ENCODE measurements at places on chromosomes 4 and X.

GRCh38 chrX:49172280-49172780 is 632 bp downstream of the PLP2 start:
- peak; percentile 76 for DNase-seq
- no peaks in the 10 kb centered on the region for H3K27me3 ChIP-seq
- H3K4me3 ChIP-seq: peak overlapping the region; percentile 85
- H3K36me3 ChIP-seq: peaks cover 29% of the 10 kb centered on the region
- H3K4me1 ChIP-seq: peaks cover 49% of the 10 kb centered on the region
- H3K27ac ChIP-seq: peak overlapping the region; percentile 90

- no peak for DNase-seq
- no peaks in the 10 kb centered on the region for H3K27me3 ChIP-seq
- H3K4me1 ChIP-seq: peaks cover 9% of the 10 kb centered on the region
- peaks cover 51% of the 10 kb centered on the region for H3K36me3 ChIP-seq
These were observed 20.2 kb downstream of the PPA2 start for GRCh38 chr4:105453550-105454205.

GRCh38 chr4:183507925-183508696 is 3.3 kb downstream of the ING2 start:
- no peaks in the 10 kb centered on the region for H3K27me3 ChIP-seq
- no peak for DNase-seq
- peaks cover 18% of the 10 kb centered on the region for H3K36me3 ChIP-seq
- H3K4me1 ChIP-seq: peaks cover 38% of the 10 kb centered on the region

GRCh38 chr4:56434599-56435139 is 746 bp downstream of the PPAT start:
- DNase-seq: peak; percentile 43
- H3K4me1 ChIP-seq: peaks cover 43% of the 10 kb centered on the region
- H3K4me3 ChIP-seq: peak overlapping the region; percentile 86
- peaks cover 9% of the 10 kb centered on the region for H3K36me3 ChIP-seq

DNA sequence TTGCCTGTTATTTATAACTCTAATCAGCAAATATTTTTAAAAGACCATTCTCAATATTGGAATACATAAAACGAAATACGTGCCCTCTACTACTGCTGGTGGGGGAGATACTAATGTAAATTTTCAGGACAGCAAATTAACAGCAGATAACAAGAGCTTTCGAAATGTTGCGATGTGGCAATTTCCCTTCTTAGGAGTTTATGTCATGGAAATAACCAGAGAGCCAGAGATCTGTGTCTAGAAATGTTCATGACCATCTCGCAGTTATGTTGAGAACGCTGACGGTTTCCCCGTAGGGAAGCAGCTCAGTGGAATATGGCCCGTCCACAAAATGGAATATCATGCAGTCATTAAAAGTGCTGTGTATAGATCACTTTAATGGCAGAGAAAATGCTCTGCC is 238.4 kb upstream of the PSAPL1 start:
- H3K4me1 ChIP-seq: no peaks in the 10 kb centered on the region
- no peak for DNase-seq
- no peaks in the 10 kb centered on the region for H3K36me3 ChIP-seq

DNA sequence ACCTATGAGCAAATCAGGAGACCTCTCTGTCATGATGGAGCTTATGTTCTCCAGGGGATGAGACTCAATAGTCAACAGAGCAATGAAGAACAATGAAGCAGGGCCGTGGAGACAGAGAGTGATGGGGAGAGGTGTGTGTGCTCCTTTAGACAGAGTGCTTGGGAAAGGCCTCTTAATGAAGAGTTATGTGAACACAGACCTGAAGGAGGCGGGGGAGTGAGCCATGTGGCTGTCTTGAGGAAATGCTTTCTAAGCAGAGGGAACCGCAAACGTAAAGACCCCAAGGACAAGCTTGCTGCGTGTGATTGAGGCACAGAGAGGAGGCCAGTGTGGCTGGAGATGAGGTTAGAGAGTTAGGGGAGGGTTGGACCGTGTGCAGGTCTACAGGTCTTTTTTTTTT is 53.1 kb downstream of the CHRNA9 start:
- no peaks in the 10 kb centered on the region for H3K36me3 ChIP-seq
- H3K27ac ChIP-seq: no peak overlapping the region
- H3K4me3 ChIP-seq: no peak overlapping the region
- peaks cover 4% of the 10 kb centered on the region for H3K4me1 ChIP-seq

DNA sequence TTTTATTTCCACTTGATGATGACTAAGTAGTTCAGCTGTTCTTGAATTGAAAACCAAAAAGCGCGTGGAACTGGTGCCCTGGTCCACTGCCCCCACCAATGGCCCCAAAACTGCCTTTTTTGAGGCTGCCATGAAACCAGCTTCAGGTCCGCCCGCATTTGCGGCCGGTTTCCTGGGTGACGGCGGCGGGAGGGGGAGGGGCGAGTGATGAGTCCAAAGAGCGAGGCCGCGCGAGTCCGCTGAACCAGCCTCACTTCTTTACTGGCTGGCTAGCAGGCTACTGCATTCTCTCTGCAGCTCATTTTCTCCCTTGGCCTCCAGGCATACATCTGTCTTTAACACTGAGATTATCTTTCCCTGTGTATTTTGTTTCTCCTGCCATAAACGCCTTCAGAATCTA is 72.9 kb upstream of the FABP2 start:
- no peak overlapping the region for H3K27ac ChIP-seq
- H3K27me3 ChIP-seq: no peaks in the 10 kb centered on the region
- H3K36me3 ChIP-seq: no peaks in the 10 kb centered on the region
- no peaks in the 10 kb centered on the region for H3K4me1 ChIP-seq

DNA sequence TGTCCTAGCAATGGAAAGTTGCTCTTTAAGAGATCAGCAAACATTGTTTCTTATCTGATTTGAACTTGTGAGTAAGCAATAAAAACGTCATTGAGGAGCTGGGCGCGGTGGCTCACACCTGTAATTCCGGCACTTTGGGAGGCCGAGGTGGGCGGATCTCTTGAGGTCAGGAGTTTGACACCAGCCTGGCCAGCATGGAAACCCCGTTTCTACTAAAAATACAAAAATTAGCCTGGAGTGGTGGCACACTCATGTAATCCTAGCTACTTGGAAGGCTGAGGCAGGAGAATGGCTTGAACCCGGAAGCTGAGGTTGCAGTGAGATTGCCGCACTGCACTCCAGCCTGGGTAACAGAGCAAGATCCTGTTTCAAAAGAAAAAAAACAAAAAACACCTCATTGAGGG is 11.2 kb upstream of the PLAC8 start:
- H3K27ac ChIP-seq: peak overlapping the region; percentile 92
- DNase-seq: peak; percentile 44
- H3K27me3 ChIP-seq: peaks cover 9% of the 10 kb centered on the region
- peaks cover 29% of the 10 kb centered on the region for H3K4me1 ChIP-seq

- no peak for DNase-seq
- H3K4me3 ChIP-seq: no peak overlapping the region
- H3K27ac ChIP-seq: no peak overlapping the region
- H3K27me3 ChIP-seq: peaks cover 3% of the 10 kb centered on the region
These were observed 221.5 kb upstream of the SFRP2 start for GRCh38 chr4:154010371-154010770.

- DNase-seq: no peak
- H3K4me1 ChIP-seq: peaks cover 8% of the 10 kb centered on the region
- H3K27me3 ChIP-seq: no peaks in the 10 kb centered on the region
- no peak overlapping the region for H3K4me3 ChIP-seq
- H3K36me3 ChIP-seq: no peaks in the 10 kb centered on the region
These were observed 3.0 kb downstream of the PLXNB3 start for GRCh38 chrX:153766871-153767673.

DNA sequence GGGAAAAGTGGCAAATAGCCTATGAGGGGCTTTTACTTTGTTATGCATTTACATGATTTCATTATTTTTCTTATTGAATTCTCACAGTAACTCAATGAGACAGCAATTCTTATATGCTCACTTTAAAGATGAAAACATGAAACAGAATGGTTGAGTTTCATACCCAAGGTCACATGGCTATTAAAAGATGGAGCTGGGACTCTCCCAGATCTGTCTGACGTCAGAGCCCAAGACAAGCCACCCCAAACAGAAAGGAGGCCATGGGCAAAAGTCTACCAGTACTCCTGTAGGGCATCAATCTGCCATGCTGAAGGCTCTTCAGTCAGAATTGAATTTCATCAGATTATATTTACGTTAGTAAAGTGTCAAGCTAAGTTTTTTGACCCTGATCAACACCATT is 13.2 kb downstream of the HSD17B11 start:
- no peaks in the 10 kb centered on the region for H3K27me3 ChIP-seq
- DNase-seq: no peak
- no peaks in the 10 kb centered on the region for H3K4me1 ChIP-seq
- H3K27ac ChIP-seq: no peak overlapping the region

GRCh38 chr4:13470379-13470778 is 13.8 kb downstream of the RAB28 start:
- H3K4me3 ChIP-seq: no peak overlapping the region

- DNase-seq: no peak
- no peaks in the 10 kb centered on the region for H3K36me3 ChIP-seq
- H3K27me3 ChIP-seq: no peaks in the 10 kb centered on the region
These were observed 44.3 kb upstream of the FAM9A start for GRCh38 chrX:8845469-8845868.

DNA sequence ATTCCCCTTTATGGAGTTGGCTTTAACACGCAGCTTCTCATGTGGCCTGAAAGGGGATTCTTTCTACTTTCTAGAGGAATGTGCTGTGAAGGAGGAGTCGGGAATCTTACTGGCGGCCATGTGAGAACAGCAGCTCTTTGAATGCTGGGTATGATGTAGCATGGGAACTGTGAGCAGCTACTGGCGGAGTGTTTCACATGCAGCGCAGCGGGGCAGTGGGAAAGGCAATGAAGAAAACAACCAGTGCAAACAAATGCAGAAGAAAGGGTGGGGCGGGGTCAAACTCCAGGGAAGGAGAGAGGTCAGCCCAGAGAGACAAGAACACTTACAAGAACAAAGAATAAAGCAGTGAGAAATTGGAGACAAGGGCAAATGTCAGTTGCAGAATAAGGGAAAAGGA is 363.8 kb upstream of the FTHL17 start:
- no peak overlapping the region for H3K4me3 ChIP-seq
- peaks cover 1% of the 10 kb centered on the region for H3K27me3 ChIP-seq
- H3K27ac ChIP-seq: no peak overlapping the region
- no peaks in the 10 kb centered on the region for H3K36me3 ChIP-seq
- DNase-seq: no peak

- no peaks in the 10 kb centered on the region for H3K27me3 ChIP-seq
- no peak overlapping the region for H3K27ac ChIP-seq
- H3K4me3 ChIP-seq: no peak overlapping the region
These were observed 126.7 kb upstream of the EDNRA start for GRCh38 chr4:147354237-147354636.

DNA sequence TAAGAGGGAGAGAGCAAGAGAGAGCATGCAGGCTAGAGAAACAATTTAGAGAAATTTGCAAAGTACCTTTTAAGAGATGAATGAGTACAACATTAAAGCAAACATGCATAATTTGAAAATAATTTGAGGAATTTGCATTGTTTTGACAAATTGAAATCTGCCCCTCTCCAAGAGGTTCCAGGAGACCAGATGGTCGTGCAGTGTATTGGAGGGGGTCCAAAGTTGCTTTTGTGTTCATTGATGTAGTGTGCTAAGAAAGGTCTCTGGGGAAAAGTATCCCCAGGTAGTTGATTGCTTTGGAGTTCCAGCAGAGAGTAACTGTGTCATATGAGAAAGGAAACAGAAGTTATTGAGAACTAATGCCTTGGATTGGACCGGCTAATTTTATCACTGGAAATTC is 635.0 kb upstream of the TENM3 start:
- no peaks in the 10 kb centered on the region for H3K4me1 ChIP-seq
- H3K27me3 ChIP-seq: no peaks in the 10 kb centered on the region
- DNase-seq: no peak
- no peaks in the 10 kb centered on the region for H3K36me3 ChIP-seq
- no peak overlapping the region for H3K4me3 ChIP-seq
- no peak overlapping the region for H3K27ac ChIP-seq

GRCh38 chr4:2788101-2788500 is 4.8 kb upstream of the SH3BP2 start:
- peaks cover 6% of the 10 kb centered on the region for H3K27me3 ChIP-seq
- H3K4me3 ChIP-seq: no peak overlapping the region
- H3K27ac ChIP-seq: peak overlapping the region; percentile 85
- DNase-seq: no peak

DNA sequence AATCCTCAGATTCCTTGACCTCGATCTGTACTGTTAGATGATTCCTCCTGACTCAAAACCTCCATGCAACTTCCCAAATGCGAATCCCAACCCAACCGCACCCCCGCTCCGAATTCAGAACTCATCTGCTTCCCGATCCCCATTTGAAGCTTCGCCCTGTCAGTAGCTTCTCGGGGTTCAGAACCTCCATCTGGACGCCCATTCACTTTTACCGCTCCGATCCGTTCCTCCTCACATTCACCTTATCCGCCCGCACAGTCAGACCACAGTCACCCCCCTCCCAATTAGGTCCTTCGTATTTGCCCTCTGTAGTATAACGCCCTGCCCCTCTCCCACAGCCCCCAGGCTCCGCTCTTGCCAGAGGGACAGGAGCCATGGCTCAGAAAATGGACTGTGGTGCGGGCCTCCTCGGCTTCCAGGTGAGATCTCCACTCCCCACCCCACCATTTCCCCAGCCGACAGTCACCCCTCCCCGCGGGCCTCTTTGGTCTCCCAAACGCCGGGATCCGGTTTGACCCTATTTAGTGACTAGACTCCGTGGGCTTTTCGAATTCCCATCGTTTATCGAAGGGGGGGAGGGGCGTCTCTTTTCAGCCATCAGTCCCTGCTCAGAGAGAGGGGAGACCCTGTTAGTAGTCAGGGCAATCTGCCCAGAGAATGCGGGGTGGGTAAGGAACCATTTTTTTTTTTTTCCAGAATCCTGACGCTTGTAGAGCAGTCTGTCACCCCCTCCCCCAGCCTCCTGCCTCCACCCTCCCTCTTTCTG is 691 bp downstream of the MAGED1 start:
- H3K36me3 ChIP-seq: peaks cover 7% of the 10 kb centered on the region
- DNase-seq: peak; percentile 6
- peak overlapping the region; percentile 89 for H3K27ac ChIP-seq
- H3K4me1 ChIP-seq: peaks cover 22% of the 10 kb centered on the region

- H3K27ac ChIP-seq: no peak overlapping the region
- DNase-seq: no peak
- H3K36me3 ChIP-seq: no peaks in the 10 kb centered on the region
- H3K4me3 ChIP-seq: no peak overlapping the region
- H3K27me3 ChIP-seq: no peaks in the 10 kb centered on the region
These were observed 54.2 kb downstream of the FMR1NB start for GRCh38 chrX:148035380-148035779.

DNA sequence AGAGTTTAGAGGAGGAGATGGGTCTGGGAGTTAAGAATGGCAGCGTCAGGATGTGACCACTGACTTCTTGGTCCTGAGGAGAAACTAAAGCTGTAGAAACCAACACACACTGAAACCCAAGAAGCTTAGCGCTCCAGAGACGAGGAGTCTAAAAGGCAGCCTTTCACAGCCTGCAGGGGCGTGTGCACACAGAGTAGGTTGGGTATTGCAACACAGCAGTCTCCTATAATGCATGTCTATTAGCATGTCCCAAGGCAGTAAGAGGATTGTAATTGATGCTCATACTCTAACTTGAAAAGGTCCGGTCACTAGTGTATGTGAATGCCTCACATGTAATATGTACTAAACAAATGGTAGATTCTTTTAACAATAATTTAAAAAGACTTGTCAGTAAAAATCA is 57.4 kb downstream of the PTTG2 start:
- no peak for DNase-seq
- peaks cover 35% of the 10 kb centered on the region for H3K36me3 ChIP-seq
- no peak overlapping the region for H3K4me3 ChIP-seq
- H3K27me3 ChIP-seq: no peaks in the 10 kb centered on the region

Measured in activated CD4-positive, alpha-beta T cell treated with anti-CD3 and anti-CD28 coated beads, Interleukin-2, amount 10 ng/mL, durations not matched to agents 7 days and 5 days (primary cell).